ENCODE measurements at places on chromosomes 7 and 10. TPM values are rescaled to one million over a fixed set of nuclear protein-coding genes. Genes with fewer than 3 reads are reported as not detected.

- no peaks in the 10 kb centered on the region for H3K36me3 ChIP-seq
- no peak for DNase-seq
- no peaks in the 10 kb centered on the region for H3K4me1 ChIP-seq
Observed at GRCh38 chr7:158236400-158236799, 351.2 kb downstream of the PTPRN2 start.

- no peaks in the 10 kb centered on the region for H3K27me3 ChIP-seq
- no peak for DNase-seq
- no peak overlapping the region for H3K27ac ChIP-seq
- no peaks in the 10 kb centered on the region for H3K36me3 ChIP-seq
Observed at GRCh38 chr7:34875481-34875880, 161.8 kb downstream of the DPY19L1 start.

DNA sequence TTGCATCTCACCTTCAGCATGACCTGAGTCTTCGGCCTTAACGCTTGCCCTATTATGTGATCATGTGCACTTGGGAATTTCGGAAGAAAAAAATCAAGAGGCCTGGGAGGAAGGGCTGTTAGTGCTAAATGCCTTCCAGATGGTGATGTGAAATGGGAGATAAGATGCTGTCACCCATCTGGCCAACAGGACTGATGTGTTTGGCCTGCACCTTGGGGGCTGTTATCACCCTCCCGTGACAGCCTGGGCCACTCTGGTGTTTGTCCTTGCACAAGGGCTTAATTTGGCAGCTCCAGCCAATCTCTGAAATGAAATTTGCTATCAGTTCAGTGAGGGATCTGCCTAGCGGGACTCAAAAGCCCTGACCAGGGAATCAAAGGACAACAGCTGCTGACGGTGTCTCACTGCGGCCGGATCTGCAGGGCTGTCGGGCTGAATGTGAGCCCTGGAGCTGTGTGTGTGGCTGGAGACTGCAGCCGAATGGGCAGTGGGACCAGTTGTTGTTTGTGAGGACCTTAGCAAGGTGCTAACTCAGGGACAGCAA lies 131.4 kb upstream of the BTBD16 start:
- H3K4me1 ChIP-seq, result no peaks in the 10 kb centered on the region
- no peak overlapping the region for H3K27ac ChIP-seq
- no peak for DNase-seq
- H3K4me3 ChIP-seq, result no peak overlapping the region

GRCh38 chr10:56633876-56634452 lies 272.9 kb upstream of the ZWINT start:
- DNase-seq, result no peak
- no peaks in the 10 kb centered on the region for H3K4me1 ChIP-seq
- H3K36me3 ChIP-seq, result no peaks in the 10 kb centered on the region
- H3K27ac ChIP-seq, result no peak overlapping the region
- H3K4me3 ChIP-seq, result no peak overlapping the region

DNA sequence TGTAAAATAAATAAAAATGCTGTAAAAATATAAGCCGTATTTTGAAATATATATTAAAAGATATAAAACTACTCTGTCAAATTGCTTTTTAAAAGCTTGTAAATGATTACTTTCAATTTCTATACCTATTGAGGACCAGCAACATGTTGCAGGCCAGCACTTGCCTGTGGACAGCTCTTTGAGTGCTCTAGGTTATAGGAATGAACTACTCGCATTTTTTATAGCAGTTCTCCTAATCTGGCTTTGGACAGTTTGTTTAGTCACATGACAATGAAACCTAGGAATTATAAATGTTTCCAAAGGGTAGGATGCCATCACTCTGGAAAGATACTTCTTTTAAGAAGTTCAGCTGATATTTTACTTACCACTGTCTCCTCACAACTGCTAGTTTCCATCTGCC lies 117.7 kb upstream of the PTPRZ1 start:
- H3K4me3 ChIP-seq, result no peak overlapping the region
- H3K36me3 ChIP-seq, result no peaks in the 10 kb centered on the region
- H3K4me1 ChIP-seq, result no peaks in the 10 kb centered on the region
- no peak overlapping the region for H3K27ac ChIP-seq

DNA sequence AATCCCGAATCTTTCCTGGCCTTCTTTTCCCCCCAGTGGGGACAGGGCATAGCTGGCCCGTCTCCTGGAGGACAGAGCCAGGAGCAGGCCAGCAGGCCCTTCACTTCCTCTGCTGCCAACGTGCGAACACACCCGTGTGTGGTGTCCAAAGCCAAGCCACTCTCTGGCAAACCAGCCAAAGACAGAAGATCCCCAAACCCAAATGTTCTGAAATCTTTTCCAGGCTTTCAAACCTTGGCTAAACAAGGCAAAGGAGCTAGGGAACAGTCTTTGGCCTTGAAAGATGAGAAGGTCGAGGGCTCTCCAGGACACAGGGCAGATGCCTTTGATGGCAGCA lies 63.0 kb downstream of the PROSER2 start:
- H3K27ac ChIP-seq, result no peak overlapping the region
- no peak overlapping the region for H3K4me3 ChIP-seq
- no peak for DNase-seq
- no peaks in the 10 kb centered on the region for H3K27me3 ChIP-seq
- no peaks in the 10 kb centered on the region for H3K36me3 ChIP-seq
- peaks cover 5% of the 10 kb centered on the region for H3K4me1 ChIP-seq

DNA sequence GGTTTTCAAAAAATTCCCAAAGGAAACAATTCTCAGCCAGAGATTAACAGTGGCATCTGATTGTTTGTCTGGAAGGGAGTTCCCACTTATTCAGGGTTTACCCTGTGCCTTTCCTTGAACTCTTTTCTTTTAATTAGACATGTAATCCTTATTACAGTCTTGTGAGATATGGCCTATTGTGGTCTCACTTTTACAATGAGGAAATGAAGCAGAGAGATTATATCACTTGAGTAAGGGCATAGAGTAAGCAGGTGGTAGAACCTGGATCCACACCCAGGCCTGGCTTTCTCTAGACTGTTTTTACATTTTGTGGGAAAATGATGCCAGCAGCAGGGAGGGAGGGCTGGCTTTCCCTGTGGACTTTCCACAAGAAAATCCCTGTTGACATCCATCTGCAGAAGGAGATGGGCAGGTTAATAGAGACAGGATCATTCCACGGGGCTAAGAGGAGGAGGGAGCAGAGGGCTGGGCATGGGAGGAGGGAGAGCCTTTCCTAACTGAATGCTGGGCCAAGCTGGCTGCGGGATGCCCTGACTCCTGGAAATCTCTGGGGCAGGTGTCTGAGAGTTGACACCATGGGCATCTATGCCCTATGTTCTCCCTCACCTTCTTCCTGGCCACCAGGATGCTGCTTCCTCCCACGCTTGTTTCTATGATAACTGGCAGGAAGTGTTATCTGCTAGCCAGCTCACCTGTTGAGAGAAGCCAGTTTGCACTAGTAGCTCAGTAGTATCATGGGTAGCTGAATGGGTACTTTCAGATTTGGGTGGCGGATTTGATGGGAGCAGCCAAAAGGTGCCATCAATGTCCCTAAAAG lies 28.7 kb upstream of the ARHGAP22 start:
- DNase-seq, result no peak
- H3K27me3 ChIP-seq, result peaks cover 24% of the 10 kb centered on the region
- no peak overlapping the region for H3K4me3 ChIP-seq
- no peak overlapping the region for H3K27ac ChIP-seq
- H3K4me1 ChIP-seq, result peaks cover 20% of the 10 kb centered on the region

GRCh38 chr7:86968618-86969017 lies 90.8 kb downstream of the ELAPOR2 start:
- no peak overlapping the region for H3K4me3 ChIP-seq
- no peaks in the 10 kb centered on the region for H3K36me3 ChIP-seq
- H3K27ac ChIP-seq, result no peak overlapping the region
- peaks cover 6% of the 10 kb centered on the region for H3K27me3 ChIP-seq

- H3K4me1 ChIP-seq, result no peaks in the 10 kb centered on the region
- no peak for DNase-seq
- peaks cover 8% of the 10 kb centered on the region for H3K27me3 ChIP-seq
- no peak overlapping the region for H3K27ac ChIP-seq
Observed at GRCh38 chr10:118856106-118856505, 101.3 kb upstream of the CACUL1 start.

- H3K4me1 ChIP-seq, result no peaks in the 10 kb centered on the region
- H3K4me3 ChIP-seq, result no peak overlapping the region
- no peaks in the 10 kb centered on the region for H3K27me3 ChIP-seq
- DNase-seq, result no peak
- H3K27ac ChIP-seq, result no peak overlapping the region
- H3K36me3 ChIP-seq, result no peaks in the 10 kb centered on the region
Observed at GRCh38 chr7:94231305-94231704, 163.4 kb upstream of the COL1A2 start.

DNA sequence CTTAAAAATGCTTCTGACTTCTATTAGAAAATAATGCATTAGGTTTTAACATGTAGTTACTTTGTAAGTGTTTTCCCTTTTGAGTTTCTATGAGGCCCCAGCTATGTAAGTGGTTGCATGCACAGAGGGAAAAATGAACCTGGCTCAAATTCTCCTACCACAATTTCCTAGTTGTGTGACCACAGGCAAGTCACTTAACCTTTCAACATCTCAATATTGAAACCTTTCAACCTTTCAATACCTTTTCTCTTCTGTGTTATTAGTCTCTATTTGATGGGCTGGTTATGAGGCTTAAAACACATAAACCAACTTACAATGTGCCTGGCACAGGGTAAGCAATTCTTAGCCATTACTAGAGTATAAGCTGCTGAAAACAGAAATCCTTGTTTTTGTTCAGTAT lies 203.0 kb downstream of the KCND2 start:
- no peak overlapping the region for H3K4me3 ChIP-seq
- H3K36me3 ChIP-seq, result no peaks in the 10 kb centered on the region
- H3K4me1 ChIP-seq, result no peaks in the 10 kb centered on the region
- H3K27ac ChIP-seq, result no peak overlapping the region
- H3K27me3 ChIP-seq, result no peaks in the 10 kb centered on the region
- no peak for DNase-seq

DNA sequence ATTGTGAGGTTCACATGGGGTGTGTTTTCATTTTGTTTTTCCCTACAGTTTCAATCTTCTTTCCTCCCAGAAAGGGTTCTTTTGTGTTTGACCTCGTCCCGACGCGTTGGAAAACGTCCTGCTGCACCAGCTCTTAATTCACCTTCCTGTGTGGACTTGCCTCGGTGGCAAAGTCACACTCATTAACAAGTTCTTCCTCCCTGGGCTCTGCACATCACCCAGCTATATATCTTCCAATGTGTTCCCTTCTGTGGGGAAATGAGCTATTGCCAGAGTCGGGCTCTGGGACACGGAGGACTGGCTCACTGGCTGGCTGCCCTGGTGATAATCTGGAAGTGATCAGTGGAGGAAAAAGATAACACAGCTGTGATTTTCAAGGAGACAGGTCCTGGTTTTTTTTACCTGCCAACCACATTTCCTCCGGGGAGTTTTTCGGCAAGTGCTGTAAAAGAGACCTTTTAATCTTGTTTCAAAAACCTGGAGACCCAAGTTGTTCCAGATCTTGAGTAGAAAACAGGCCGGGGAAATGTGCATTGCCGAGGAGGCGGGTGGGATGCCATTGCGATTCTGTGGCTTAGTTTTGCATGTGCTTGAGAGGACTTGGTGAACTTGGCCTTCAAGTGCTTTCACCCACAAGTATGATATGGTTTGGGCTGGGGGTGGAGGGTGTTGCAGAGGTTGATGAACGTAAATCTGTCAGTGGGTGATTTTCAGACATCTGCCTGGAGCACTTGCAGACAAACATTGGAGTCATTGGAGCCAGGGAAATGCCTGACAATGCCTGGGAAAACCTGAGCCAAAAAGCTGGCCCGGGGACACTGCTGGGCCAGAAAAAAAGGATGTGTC lies 96.5 kb upstream of the CREB5 start:
- no peak overlapping the region for H3K4me3 ChIP-seq
- no peak overlapping the region for H3K27ac ChIP-seq
- H3K4me1 ChIP-seq, result peaks cover 10% of the 10 kb centered on the region
- peaks cover 21% of the 10 kb centered on the region for H3K27me3 ChIP-seq
- no peaks in the 10 kb centered on the region for H3K36me3 ChIP-seq

GRCh38 chr10:42883993-42884983 lies 101.7 kb downstream of the BMS1 start:
- no peak overlapping the region for H3K27ac ChIP-seq
- H3K4me3 ChIP-seq, result no peak overlapping the region
- H3K4me1 ChIP-seq, result no peaks in the 10 kb centered on the region
- DNase-seq, result no peak
- no peaks in the 10 kb centered on the region for H3K27me3 ChIP-seq
- no peaks in the 10 kb centered on the region for H3K36me3 ChIP-seq

DNA sequence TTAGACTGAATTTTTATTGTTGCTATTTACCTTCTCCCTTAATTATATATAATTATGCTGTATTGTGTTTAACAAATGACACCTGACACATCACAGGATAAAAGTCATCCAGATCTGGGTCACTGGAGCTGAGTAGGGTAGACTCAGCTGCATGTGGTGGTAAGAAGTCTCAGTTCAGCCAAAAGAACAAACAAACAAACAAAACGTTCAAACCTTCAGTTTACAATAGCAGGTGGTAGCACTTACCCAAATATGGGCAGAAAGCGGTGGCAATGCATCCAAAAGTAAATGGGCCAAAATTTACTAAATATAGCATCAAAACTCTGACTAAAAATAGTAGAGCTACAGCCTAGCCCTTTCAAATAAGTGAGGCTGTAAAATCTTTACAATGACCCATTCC lies 42.2 kb downstream of the ZWINT start:
- no peaks in the 10 kb centered on the region for H3K36me3 ChIP-seq
- H3K4me1 ChIP-seq, result no peaks in the 10 kb centered on the region
- no peak overlapping the region for H3K4me3 ChIP-seq
- DNase-seq, result no peak
- no peak overlapping the region for H3K27ac ChIP-seq
- no peaks in the 10 kb centered on the region for H3K27me3 ChIP-seq

DNA sequence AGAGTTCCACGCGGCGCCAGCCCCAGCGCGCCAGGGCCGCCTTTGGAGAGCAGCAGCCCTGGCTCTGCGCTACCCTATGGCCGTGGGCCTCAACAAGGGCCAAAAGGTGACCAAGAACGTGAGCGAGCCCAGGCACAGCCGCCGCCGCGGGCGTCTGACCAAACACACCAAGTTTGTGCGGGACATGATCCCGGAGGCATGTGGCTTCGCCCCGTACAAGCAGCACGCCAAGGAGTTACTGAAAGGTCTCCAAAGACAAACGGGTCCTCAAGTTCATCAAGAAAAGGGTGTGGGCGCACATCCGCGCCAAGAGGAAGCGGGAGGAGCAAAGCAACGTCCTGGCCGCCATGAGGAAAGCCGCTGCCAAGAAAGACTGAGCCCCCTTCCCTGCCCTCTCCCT lies 144.1 kb downstream of the SRPK2 start:
- H3K36me3 ChIP-seq, result peaks cover 2% of the 10 kb centered on the region
- no peaks in the 10 kb centered on the region for H3K27me3 ChIP-seq
- H3K4me1 ChIP-seq, result no peaks in the 10 kb centered on the region
- DNase-seq, result no peak

The JCAD gene
- not detected for total RNA-seq

The RGR gene
- total RNA-seq, result not detected

The LIPK gene
- not detected for total RNA-seq

The TRIL gene
- total RNA-seq, result not detected

The APBB1IP gene
- 92.2 TPM for total RNA-seq

The SHOC2 gene
- 43.0 TPM for total RNA-seq

The NOS3 gene
- total RNA-seq, result 21.6 TPM
